Right cardiac atrium (tissue), 5 donors: ENCODE measurements at places on chromosomes 4 and X.
A peak's percentile ranks its signal among the peaks of the same experiment; 100 is the strongest.

DNA sequence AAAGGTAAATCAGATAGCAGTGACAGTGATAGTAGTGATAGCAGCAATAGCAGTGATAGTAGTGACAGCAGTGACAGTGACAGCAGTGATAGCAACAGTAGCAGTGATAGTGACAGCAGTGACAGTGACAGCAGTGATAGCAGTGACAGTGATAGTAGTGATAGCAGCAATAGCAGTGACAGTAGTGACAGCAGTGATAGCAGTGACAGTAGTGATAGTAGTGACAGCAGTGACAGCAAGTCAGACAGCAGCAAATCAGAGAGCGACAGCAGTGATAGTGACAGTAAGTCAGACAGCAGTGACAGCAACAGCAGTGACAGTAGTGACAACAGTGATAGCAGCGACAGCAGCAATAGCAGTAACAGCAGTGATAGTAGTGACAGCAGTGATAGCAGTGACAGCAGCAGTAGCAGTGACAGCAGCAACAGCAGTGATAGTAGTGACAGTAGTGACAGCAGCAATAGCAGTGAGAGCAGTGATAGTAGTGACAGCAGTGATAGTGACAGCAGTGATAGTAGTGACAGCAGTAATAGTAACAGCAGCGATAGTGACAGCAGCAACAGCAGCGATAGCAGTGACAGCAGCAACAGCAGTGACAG lies 6.1 kb downstream of the DSPP start:
- DNase-seq, result no peak

GRCh38 chrX:151393514-151393913 lies 3.5 kb upstream of the VMA21 start:
- DNase-seq, result no peak

DNA sequence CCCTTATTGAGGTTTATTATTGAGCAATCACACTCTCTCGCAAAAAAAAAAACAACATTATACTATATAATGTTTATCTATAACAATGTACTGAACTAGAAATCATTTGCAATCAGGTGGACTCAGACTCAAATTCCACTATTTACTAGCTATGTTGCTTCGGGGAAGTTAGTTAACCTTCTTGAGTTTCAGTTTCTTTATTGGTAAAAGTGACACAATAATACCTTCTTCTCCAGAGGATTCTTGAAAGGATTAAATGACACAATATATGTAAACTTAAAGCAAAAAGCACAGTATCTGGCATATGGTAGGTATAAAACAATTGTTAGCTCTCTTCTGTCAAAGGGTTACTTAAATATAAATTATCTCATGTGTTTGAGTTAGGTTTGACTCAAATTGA lies 31.5 kb upstream of the HDAC8 start:
- DNase-seq, result no peak

GRCh38 chrX:143363419-143363818 lies 153.9 kb downstream of the SPANXN3 start:
- DNase-seq, result no peak

DNA sequence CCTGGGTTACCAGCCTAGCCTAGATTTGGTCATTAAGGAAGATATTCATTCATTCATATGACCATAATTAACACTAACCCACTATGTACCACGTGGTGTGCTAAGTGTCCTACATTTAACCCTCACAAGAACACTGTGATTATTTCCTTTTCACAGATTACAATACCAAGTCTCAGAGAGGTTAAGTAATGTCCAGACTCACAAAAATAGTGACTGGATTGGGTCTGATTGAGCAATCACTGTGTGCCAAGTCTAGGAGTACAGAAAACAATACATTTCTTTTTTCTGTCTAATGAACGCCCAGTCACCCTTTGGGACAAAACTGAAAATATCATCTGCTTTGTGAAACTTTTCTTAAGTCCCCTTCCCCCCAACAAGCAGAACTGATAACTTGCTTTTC lies 7.6 kb upstream of the DLG3 start:
- DNase-seq, result no peak

GRCh38 chr4:42048394-42048793 lies 58.1 kb downstream of the SLC30A9 start:
- DNase-seq, result no peak

DNA sequence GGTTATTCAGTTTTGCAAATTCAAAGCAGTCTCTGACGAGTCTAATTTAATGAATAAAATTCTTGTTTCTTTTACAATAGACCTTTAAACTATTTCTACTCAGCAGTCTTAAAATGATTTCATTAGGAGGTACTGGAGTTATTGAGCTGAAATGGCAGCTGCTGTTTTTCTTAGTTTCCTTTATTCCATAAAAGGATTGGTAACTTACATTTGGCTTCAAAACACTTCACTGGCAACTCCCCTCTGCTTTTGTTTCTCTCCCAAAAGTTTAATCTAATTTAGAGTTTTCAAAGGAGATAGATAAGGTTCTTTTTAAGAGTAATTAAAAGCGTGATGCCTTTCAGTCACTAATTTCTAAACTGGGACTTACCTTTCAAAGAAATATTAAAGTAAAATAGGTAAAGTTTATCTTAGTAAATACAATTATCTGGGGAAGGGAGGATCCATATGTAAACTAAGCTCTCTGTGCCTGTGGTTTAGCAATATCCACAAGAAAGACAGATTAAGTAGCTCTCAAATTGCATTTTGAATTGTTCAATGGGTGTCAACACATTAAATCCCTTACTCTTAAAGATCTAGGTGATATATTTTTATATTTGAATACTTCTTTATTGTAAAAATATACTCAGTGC lies 17.1 kb upstream of the PCDH10 start:
- DNase-seq, result no peak

DNA sequence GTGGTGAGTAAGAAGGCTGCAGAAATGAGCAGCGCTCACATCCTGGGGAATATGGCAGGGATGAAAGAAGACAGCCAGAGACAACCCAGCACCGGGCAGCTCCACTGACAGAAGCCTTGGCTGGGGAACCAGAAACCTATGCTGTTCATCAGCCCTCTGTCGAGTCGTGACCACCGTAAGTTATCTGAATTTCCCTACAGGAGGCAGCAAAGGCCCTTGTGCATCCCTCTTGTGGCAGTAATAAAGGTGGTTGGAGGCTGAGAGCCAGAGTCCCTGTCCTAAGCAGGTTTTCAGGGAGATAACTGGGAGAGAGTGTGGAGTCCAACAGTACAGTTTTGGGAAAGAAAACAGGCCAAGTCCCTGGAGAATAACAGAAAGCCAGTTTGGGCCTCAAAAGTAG lies 194.0 kb upstream of the BOD1L1 start:
- no peak for DNase-seq

GRCh38 chr4:153531000-153531358 lies 64.8 kb downstream of the TMEM131L start:
- DNase-seq, result no peak

DNA sequence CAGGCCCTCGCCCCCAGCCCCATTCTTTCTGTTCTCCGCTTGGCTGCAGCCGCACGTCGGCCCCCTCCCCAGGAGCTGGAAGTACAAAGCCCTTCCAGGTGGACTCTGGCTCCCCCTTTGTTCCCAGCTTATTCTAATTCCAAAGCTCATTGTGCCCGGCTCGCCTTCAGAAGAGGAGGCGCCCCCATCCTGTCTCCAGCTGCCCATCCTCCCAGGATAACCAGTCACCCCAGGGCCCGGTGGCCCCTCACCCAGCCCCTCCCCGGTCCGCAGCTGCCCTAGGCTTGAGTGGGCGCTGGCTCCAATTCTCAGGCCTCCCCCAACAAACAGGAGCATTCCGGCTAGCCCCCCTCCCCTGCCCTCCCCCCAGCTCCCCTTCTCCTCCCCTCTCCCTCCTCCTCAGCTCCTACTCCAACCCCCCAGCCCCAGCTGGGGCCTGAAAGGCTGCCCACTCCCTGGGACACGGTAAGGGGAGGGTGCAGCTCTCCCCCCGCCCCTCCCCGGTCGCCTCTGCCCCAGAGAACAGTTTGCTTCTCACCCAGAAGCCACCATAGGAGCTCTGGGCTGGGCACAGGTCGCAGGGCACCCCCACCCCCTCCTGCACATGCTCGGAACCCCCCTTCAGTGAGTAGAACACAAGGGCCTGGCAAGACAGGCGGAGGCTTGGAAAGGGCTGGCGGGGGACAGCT lies 3.1 kb upstream of the SLC6A8 start:
- no peak for DNase-seq

GRCh38 chr4:96103086-96103485 lies 263.2 kb downstream of the PDHA2 start:
- no peak for DNase-seq

- DNase-seq, result no peak
Observed at GRCh38 chr4:102218656-102219055, 126.6 kb downstream of the SLC39A8 start.

GRCh38 chr4:84786478-84786877 lies 180.0 kb downstream of the WDFY3 start:
- DNase-seq, result no peak

DNA sequence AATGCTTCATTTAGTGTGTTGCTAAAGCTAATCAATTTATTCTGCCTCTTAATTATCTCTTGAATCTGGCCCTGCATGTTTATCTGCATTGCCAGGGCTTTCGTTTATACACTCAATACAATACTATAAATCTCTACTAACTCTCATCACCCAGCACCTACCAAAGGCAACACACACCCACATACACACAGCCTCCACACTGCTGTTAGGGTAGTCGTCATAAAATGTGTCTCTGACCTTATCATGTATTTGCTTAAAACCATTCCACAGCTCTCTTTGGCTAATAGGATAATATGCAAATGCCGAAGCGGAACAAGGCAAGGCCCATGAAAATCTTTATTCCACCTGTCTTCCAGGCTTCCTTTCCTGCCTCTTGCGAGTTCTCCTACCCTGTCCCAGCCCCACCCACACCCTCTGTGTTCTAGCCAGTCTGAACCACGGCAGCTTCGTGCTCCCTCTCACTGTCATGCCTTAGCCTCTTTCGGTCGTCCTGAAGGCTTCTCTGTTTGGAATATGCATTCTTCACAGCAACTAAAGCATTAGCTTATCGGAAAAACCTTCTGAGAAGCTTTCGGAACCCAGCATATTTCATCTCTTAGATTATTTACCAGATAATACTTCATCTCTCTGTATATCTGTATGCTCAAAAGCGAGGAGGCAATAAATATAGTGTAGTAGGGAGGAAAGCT lies 333.5 kb downstream of the TENM3 start:
- no peak for DNase-seq

- no peak for DNase-seq
Observed at GRCh38 chr4:143281507-143282190, 55.0 kb upstream of the GAB1 start.

DNA sequence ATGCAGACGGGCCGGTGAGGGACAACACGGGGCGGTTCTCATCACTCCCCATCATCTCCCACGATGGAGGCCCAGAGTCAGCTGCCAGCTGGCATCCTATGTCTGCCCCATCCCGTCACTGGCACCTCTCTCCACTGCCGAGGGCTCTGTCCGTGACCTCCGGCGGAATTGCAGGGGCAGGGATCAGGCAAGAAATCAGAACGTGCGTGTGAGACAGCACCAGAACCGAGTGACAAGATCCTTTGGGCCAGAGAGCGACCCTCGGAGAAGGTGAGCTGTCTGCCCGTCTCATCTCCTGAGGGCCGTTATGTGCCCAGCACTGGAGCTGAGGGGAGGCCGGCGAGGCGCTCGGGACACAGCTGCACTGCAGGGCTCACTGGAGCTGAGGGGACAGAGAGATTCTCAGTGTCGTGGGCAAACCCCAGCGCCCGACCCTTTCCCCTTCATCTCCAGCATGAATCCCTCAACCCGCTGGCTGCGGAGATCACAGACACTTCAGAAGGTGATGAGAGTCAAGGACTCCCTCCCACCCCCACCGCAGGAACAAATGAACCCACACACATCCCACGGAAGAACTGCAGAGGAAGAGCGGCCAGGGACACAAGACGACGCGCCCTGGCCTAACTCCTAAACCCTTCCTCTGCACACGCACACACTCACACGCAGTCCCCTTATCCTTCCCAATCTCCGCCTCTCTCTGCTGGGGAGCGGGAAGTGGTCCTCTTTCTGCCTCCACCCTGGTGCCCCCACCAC lies 128.7 kb downstream of the AFAP1 start:
- peak; percentile 58 for DNase-seq

GRCh38 chr4:182758273-182758672 lies 158.9 kb downstream of the DCTD start:
- DNase-seq, result no peak

- DNase-seq, result no peak
Observed at GRCh38 chr4:11475871-11476270, 47.2 kb upstream of the HS3ST1 start.

DNA sequence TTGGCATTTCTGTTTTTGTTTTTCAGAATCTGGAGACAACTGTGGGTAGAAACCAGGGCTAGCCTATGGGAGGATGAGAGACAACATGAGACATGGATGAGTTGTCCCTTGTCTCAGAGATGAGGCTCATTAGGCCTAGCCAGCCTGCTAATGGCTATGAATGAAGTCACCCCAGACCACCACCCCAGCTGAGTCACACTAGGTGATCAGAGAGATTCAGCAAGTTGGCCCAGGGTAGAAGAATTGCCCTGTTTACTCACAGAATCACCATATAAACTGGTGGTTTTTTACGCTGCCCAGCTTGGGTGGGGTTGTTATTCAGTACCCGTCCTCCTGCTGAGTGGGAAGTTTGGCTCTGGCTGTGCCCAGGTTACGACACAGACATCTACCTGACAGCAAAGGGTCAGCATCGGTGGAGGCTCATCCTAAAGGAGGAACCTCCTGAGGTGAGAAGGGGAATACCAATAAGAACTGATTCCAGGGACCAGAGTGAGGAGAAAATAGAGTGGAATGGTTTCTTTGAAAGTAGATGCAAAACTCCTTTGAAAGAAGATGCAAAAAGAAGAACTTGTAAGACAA lies 17.2 kb upstream of the ARSJ start:
- DNase-seq, result no peak

- no peak for DNase-seq
Observed at GRCh38 chr4:128294464-128294863, 6.9 kb upstream of the PGRMC2 start.

DNA sequence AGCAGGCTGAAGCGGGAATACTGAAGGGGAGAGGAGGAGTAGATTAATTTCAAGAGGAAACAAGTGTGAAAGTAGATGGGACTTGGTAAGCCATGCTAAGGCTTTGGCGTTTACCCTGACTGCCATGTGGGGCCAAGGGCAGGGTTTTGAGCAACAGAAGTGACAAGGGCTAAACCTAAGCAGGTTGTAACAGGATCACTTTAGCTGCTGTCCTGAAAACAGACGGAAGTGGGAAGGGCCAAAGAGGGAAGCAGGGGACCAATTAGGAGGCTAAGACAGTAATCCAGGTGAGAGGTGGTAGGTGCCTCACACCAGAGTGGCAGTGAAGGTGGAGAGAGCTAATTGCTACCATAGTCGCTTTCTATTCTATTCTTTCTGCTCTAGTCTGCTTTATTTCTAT lies 166.5 kb downstream of the PJA1 start:
- DNase-seq, result no peak

DNA sequence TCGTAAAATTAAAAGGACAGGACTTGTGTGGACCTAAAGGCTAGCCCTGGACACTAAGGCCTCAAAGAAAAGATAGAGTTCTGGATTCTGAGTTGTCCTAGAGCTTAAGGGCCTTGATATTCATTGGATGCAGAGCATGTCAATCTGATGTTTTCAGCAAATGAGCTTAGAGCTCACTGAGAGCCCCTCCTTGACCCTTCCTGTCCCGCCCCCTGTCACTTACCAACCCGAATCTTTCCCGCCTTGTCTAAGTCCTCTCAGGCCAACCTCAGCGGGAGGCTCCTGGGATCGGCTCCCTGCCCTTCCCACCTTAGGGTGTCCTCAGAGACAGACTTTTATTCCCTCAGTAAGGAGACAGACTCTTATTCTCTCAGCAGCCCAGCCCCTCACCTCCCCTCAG lies at the start of gene CT47C1:
Gene CT47C1, plus strand, starts transcription at position 250 of the 400 bp plus-strand sequence. CDS start 233 bp downstream, outside the sequence.
- no peak for DNase-seq
